ENCODE measurements at places on chromosomes 1 and 21. TPM values are rescaled to one million over a fixed set of nuclear protein-coding genes. Genes with fewer than 3 reads are reported as not detected.

HMGCS2 gene
- 5.0 TPM for polyA plus RNA-seq

GRCh38 chr1:32195531-32195930 is 4.9 kb upstream of the CCDC28B start:
- DNase-seq: no peak

DNA sequence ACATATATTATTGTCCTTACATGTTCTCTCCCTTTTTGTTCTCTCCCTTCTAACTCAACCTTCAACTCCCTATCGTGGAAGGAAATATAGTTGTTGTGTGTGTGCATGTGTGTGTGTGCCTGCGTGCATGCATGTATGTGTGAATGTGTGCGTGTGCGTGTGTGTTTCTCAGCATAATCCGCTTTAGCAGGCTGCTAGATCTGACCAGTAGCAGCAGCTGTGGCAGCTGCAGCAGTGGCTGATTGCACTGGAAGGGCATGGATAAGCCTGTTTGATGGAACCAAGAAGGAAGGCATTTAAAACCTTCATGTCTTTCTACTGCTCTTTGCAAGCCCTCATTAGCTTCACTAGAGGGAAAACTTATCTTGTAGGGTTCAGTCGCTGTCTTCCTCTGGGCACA is 65.6 kb upstream of the IRF2BP2 start:
- no peak for DNase-seq

DNA sequence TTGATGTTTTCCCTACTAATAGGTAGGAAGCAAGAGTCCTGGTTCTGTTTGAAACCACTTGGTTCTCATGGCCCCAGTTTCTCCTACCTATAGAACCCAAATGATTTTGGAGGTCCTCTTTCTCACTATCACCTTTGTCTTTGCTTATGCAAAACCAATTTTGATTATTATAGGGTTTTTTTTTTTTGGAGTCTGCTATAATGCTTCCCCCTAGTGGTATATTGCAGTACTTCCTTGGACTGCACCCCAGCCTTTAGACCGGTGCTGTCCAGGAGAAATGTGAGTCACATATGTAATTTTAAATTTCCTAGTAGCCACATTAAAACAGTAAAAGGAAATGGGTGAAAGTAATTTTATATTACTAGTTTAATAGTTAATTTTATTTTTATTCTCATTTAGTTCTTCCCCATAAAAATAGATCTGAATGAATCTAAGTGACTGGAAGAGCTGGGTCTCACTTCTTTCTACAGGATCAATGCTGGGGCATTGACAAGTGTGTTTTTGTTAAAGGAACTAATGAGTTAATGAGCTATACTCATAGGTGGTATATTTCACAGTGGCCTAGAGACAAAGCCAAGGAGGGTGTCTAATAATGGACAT is 10.6 kb downstream of the FCMR start:
- DNase-seq: peak; percentile 43

- no peak for DNase-seq
Measured at GRCh38 chr1:42325014-42325402, 10.0 kb downstream of the FOXJ3 start.

POLR3C gene
- polyA plus RNA-seq: 7.6 TPM

- no peak for DNase-seq
Measured at GRCh38 chr1:214165850-214166374, 115.0 kb upstream of the SMYD2 start.

ACTA1 gene
- 0.76 TPM for polyA plus RNA-seq

- no peak for DNase-seq
Measured at GRCh38 chr1:219066631-219067349, 106.9 kb upstream of the LYPLAL1 start.

GRCh38 chr1:201709564-201710295 is 119.2 kb upstream of the IPO9 start:
- DNase-seq: peak; percentile 88

- no peak for DNase-seq
Measured at GRCh38 chr1:82555501-82555900, 754.8 kb downstream of the ADGRL2 start.
